ENCODE measurements at places on chromosomes 12 and 14.
A peak's percentile ranks its signal among the peaks of the same experiment; 100 is the strongest.

DNA sequence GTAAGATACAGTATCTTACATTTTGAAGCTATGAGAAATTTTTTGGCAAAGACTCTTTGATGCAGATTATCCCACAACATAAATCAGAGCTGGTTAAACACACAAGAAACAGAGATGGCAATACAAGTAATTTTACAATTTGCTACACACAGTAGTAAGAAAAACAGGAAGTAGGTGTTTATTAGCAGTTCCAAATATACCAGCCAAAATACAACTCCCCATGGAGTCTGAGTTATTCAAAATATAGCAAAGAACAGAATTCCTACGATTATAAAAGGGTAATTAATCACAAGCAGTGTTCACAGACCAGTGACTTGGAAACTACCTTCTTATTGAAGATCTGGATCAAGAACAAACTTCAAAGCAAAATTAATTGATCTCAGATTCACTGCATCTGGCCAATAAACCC is 83.9 kb downstream of the BMP4 start:
- DNase-seq: no peak

DNA sequence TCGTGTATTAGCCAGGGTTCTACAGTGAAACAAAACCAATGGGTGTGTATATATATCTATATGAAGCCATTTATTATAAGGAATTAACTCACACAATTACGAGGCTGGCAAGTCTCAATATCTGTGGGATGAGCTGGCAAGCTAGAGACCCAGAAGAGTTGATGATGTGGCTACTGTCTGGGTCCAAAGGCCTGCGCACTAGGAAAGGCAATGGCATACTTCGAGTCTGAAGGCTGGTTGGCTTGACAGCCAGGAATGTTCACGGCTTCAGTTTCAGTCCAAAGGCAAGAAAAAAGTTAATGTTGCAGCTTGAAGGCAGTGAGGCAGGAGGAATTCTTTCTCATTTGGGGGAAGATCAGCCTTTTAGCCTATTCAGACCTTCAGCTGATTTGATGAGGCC is 893.3 kb upstream of the LRFN5 start:
- DNase-seq: no peak

DNA sequence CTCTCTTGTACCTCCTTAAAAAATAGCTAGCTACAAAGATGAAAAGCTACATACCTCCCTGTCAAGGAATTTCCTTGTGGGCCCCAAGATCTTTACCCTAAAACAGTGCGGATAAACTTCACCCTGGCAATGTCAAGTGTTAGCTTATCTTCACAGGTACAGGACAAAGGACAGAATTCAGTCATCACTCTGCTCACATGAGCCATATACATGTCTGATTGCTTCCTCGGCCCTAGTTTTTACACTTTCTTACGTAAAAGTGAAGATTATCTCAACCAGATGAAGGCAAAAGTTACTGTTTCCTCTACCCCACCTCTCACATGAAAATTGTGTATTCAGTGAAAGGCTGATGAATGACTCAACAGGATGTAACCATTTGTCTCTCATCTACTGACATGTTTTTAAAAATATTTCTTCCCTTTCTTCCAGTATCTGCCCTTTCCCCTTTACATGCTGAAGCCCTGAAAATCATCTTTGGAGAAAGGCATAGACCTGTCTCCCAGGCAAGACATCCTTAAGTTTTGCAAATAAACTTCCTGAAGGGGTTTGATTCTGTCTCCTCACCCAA is 890.1 kb downstream of the GALC start:
- DNase-seq: no peak

DNA sequence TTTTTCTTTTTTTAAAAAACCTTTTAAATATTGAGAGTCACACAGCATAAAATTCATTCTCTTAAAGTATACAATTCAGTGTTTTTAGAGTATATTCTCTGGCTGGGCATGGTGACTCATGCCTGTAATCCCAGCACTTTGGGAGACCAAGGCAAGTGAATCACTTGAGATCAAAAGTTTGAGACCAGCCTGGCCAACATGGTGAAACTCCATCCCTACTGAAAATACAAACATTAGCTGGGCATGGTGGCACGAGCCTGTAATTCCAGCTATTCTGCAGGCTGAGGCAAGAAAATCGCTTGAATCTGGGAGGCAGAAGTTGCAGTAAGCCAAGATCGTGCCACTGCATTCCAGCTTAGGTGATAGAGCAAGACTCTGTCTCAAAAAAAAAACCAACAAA is 68.4 kb upstream of the BCAT1 start:
- DNase-seq: no peak

GRCh38 chr12:124422142-124422569 is 127.3 kb downstream of the RFLNA start:
- DNase-seq: no peak

GRCh38 chr14:35637269-35637668 is 103.3 kb downstream of the INSM2 start:
- DNase-seq: no peak

- DNase-seq: no peak
Measured at GRCh38 chr14:75871181-75871880, 110.5 kb downstream of the TGFB3 start.

- DNase-seq: peak; percentile 45
Measured at GRCh38 chr12:116916714-116917114, 6.0 kb downstream of the FBXW8 start.

DNA sequence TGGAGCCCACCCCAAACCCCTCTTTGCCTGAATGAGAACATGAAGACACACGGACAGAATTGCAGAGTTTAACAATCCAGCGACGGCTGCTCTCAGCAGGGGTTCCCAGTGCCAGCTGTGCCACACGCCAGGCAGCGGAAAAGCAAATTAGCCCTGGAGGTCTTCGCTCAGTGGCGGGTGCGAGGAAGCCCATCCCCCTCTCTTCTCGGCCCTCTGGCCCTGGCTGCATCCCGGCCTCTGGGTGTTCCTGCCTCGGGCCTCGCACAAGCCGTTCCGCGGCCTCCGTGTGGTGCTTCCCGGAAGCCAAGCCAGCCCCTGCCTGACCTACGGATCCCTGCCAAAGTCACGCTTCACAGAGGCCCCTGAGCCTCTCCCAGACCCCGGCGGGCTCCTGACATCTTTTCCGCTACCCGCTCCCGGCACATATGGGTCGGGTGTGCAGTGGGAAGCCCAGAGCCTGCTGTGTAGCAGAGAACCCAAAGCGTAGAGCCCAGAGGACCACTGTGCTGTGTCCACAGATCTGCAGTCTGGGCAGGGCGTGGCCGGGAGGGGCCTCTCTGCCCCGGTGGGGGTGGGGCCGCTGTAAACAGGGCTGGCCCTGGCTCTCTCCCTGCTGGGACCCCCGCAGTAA is 70.7 kb upstream of the GALNT9 start:
- DNase-seq: no peak

- DNase-seq: no peak
Measured at GRCh38 chr14:87260460-87260859, 732.5 kb downstream of the GALC start.

DNA sequence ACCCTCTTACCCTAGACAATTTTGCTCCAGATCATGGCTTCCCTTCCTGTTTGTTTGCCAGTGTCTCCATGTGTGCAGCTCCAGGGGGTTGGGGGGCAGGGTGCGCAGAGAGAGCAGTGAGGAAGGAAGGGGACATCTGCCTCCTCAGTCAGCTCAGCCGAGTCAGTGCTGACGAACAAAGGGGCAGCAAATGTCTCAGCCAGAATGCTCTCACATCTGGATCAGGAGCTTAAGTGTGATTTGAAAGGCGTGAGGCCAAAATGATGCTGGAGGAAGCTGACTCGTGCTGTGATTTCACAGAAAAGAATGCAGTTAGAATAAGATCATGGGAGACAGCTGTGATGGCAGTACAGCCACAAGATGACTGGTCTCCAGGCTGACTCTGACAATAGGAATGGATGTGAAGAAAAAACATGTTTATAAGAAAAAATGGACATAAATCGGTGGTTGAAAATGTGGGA is 27.1 kb upstream of the CDK17 start:
- no peak for DNase-seq

All from CD4-positive, alpha-beta T cell treated with Interleukin-1 beta for 1 hour (primary cell).